ENCODE measurements at places on chromosomes 1 and 21.

GRCh38 chr21:26079366-26079765 lies 91.2 kb downstream of the APP start:
- DNase-seq = no peak

- no peak for DNase-seq
Observed at GRCh38 chr1:9670085-9670484, 18.6 kb downstream of the PIK3CD start.

DNA sequence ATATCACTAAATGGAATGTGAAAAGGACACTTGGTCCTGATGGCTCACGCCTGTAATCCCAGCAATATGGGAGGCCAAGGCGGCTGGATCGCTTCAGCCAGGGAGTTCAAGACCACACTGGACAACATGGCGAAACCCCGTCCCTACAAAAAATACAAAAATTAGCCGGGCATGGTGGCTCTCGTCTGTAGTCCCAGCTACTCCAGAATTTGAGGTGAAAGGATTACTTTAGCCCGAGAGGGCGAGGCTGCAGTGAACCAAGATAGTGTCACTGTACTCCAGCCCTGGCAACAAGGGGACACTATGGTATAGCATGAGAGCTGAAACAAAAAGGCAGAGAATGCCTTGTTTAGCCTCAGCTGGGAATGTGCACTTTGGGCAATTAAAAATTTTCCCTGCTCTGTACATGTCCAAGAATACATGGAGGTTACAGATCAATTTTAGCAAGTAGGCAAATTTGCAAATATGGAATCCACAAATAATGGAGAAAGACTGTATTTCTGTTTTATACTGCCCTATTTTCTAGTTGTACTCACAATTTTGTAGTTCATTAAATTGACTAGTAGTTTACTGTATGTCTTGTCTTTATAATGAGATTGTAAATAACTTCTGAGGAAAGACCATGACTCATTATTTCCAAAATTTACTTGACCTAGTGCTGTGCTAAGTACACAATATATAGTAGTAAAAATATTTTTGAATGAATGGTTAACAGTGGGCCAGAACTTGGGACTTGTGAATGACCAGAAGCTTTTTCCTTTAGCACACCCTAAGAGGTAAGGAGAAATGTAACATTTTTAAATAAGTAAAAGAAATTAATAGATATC lies 2.0 kb upstream of the ANGEL2 start:
- no peak for DNase-seq

- DNase-seq = no peak
Observed at GRCh38 chr21:38631676-38632075, 133.4 kb upstream of the ERG start.

- no peak for DNase-seq
Observed at GRCh38 chr1:67162954-67163353, 3.3 kb upstream of the IL23R start.

DNA sequence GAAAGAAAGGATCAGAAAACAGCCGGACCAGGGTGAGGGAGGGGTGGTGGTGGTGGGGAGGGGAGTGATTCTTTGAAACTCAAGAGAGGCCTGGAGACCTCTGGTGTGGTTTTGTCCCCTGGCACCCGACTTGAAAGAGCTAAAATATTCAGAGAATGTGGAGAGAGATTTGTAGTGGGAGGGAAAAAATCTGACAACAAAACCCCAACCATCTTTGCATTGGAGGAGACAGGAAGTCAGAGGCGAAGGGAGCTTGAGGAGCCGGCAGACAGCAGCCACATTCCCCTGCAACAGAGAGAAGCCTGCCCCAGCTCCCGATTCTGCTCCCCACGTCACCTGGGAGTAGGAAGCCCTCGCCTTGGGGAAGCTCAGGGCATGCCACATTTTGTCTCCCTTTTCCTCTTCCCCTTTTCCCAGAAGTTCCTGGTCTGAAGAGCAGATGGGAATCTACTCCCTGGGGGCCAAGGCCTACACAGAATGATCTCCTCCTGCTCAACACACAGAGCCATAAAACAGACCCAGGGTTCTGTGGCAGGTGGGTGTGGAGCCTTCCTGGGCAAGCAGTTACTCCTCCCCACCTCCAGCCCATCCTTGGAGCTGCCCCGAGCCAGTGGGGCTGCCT lies 84.9 kb downstream of the ITPKB start:
- no peak for DNase-seq

DNA sequence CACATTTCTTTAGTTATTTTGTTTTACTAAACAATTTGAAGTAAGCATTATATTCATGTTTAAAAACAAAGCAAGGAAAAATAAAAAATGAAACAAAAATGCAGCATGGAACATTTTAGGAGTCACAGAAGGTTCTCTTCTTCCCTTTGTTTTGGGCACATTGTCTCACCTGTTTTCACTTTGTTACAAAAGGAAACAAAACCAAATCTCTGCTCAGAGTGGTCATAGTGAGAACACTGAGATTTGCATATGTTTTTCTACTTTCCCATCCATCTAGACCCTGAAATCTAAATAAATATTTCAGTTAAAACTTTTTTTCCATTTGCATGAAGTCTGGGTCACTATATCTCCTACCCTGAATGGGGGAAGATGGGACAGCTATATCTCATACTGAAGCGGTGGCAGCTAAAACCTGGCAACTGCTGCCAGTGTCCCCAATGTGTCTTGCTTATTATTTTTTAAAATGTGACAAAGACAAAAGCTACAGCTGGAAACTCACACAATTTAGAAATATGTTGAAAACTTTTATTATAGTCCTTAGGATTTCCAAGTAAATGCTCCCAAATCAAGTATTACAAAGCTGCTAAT lies 3.5 kb downstream of the EXOC8 start:
- DNase-seq = no peak

DNA sequence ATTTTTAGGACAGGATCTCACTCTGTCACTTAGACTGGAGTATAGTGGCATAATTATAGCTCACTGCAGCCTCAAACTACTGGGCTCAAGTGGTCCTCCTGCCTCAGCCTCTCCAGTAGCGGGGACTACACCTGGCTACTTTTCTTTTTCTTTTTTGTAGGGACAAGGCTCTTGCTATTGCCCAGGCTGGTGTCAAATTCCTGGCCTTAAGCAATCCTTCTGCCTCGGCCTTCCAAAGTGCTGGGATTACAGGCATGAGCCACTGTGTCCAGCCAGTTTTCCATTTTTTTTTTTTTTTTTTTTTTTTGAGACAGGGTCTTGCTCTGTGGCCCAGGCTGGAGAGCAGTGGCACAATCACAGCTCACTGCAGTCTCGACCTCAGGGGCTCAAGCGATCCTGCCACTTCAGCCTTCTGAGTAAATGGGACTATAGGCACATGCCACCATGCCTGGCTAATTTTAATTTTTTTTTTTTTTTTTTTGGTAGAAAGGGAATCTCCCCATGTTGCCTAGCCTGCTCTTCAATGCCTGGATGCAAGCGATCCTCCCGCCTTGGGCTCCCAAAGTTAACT lies 20.6 kb upstream of the CEP85 start:
- DNase-seq = no peak

DNA sequence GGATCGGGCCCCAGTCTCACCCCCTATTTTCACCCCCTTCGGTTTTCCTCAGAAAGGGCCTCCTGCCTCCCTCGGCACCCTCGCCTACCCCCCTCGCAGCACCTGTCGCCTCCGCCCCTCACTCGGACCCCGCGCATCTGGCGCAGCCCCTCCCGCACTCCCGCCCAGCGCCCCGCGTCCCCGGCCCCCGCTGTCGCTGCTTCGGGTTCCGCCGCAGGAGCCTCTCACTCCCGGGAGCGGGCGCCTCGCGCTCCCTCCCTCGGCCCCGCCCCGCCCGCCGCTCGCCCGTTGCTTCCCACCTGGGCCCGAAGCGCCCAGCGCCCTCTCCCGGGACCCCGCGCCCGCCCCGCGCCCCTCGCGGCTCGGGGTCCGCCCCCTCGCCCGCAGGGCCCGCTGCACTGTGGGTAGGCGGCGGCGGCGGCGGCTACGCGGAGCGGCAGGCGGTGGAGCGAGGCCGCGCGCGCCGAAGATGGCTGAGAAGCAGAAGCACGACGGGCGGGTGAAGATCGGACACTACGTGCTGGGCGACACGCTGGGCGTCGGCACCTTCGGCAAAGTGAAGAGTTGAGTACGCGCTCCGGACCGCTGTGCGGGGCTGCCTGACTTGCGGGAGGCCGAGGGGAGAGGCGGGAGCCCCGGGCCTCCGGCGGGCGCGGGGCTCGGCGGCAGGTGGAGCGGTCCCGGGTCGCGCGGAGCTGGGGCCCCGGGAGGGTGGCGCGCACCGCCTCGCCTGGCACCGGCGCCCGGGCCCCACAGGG lies at the start of gene PRKAA2:
Gene PRKAA2 (plus strand): TSS at position 396 of the 758 bp plus-strand sequence. CDS start 74 bp downstream, at position 470.
- peak; percentile 49 for DNase-seq

- DNase-seq = no peak
Observed at GRCh38 chr1:181255270-181255929, 166.9 kb downstream of the IER5 start.

DNA sequence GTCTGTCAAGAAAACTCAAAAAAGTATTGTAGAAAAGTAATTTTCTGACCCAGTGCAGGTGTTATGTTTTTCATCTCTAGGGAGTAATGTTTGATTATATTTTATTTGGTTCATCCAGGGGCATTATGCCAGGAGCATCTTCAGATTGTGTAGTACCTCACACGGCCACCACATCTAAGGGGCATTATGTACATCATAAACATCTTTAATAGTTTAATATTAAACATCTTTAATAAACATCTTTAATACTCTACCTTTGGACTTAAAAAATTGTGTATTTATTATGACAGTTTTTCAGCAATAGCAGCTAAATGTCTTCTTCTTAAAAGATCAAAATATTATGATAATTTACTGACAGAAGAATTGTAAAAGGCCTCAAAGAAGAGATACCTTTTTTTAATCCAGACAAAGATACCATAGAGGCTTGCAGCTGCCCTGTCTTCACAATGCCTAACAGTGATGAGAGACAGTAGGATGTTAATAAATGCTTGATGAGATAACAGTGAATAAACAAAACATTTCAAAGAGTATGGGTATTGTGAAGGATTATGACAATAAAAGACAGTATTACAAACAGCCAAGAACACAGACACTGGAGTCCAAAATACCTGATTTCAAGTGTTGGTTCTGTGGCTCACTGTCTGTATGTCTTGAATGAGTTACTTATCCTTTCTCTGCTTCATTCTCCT lies 240.9 kb upstream of the ADGRL2 start:
- DNase-seq = peak; percentile 4

DNA sequence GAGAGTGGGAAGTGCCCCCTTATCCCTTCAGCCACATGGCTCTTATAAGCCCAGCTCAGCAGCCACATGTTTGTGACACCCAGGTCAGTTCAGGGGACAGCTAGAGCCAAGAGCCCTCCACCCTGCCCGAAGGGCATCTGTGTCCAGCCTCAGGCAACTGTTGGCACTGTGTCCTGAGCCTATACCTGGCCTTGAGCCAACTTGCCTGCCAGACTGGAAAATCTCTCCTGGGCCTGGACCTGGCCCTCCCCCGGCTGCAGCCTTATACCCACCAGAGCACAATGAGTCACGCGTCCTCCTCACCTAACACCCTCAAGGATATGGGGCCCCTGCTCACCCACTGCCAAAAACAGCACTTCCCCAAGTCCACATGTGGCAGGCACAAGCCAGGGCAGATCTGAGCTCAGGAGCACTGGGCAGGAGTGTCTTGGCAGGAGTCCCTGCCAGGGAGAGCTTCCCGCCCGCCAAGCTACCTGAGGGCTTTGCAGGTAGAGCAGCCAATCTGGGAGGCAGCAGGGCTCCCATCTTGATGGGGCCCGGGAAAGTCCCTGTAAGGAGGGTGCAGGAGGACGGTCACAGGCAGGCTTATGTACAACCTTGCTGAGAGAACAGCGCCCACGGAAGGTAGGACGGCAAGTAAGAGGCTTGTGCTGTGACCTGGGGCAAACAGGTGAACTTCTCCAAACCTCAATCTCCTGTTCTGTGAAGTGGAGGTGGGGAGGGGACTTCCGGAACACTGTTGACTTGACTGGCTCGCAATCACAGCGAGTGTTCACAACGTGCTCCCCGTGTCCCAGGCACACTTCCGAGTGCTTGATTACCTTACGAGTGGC lies 19.8 kb upstream of the HSPG2 start:
- DNase-seq = no peak

All from NCI-H526 (cell line).